ENCODE measurements at places on chromosomes 2 and 18.

- DNase-seq = no peak
These were observed 37.4 kb upstream of the SLC9A2 start for GRCh38 chr2:102581911-102582310.

DNA sequence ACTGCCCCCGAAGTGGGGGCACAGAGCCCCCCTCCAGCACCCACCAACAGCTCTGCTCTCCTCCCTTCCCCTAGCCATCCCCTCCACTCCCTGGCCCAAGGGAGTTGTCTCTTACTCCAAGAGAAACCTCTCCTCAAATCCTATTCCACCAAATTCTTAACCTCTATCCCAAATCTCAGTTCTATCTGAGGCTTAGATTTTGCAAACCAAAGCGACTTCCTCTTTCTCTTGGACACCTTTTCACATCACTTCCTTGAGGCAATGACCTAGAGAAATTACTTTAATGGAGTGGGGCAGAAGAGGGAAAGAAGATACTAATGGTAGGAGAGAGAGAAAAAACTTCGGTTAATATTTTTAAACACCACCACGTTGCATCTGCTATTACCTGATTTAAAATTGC, 167.2 kb downstream of the SS18 start:
- no peak for DNase-seq

- no peak for DNase-seq
These were observed 95.9 kb downstream of the CCDC141 start for GRCh38 chr2:178954049-178954448.

- no peak for DNase-seq
These were observed 3.4 kb downstream of the NCOA1 start for GRCh38 chr2:24494410-24494809.

DNA sequence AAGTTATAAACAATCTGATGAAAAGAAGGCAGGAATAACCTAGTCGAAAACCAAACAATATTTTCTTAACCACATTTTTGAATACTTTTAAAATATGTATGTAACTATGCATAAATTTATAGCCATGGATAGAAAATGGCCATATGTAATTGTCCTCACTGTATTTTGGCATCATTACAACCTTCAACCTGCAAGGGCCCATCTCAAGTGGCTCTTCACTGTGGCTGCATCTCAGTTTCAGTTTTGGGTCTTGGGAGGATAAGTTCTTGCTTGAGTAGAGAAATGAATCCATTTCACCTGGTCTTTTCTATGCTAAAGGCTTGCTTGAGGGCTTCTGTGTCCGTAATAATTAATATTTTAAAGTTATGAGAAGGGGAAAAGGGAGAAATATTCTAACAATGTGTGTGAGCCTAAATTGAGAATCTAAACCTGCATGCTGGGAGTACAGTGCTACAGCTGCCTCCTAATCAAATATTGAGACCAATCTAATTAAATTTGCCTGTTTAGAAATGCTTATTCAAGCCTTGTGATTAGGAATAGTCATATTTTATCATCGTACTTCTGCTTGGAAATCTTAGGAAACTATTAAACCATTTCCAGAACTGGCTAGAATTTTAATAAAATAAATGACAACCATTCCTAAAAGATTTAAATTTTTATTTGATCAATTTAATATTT, 92.5 kb downstream of the EML4 start:
- DNase-seq = no peak

DNA sequence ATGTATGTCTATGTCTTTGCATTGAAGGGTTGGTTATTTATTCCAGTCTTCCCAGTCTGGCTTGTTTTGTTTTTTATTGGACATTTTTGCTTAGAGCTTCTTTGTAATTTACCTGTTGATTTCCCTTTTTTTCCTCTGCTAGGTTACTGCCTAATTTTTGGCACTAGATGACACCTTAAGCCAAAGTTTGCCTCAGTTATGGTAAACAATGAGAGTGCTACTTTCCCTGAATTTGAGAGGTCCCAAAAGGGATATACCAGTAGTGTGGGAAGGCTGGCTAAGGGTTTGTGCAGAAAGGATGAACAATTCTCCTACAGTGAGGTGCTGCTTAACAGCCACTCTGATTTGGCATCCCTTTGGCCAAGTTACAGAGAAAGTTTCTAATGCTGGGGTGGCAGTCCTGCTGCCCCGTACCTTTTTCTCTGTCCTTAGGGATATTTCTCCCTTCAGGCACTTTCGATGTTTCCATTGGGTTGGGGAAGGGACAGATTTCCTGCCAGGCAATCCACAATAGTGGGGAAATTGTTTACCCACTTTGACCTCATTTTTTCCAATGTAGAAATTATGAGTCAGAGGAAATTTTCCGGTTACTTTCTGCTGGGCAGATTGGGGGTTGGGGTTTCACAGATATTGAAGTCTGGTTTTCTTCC, 354.9 kb downstream of the PTPRM start:
- DNase-seq = no peak

DNA sequence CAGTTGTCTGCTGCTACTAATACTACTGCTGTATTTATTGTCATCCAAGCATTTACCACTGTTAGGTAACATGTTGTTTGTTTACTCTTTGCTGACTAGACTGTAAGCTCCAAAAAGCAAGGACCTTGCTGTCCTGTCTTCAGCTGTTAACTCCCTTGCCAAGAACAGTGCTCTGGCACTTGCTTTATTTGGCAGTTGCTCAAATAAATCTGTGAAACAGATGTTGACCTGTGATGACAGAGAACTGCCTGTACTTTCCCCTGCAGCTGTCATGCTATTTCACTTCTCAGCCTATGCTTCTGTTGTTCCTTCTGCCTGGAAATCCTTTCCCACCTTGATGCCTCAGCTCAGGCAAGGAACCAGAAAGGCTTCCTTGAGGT, 181.2 kb downstream of the ATAD2B start:
- no peak for DNase-seq

DNA sequence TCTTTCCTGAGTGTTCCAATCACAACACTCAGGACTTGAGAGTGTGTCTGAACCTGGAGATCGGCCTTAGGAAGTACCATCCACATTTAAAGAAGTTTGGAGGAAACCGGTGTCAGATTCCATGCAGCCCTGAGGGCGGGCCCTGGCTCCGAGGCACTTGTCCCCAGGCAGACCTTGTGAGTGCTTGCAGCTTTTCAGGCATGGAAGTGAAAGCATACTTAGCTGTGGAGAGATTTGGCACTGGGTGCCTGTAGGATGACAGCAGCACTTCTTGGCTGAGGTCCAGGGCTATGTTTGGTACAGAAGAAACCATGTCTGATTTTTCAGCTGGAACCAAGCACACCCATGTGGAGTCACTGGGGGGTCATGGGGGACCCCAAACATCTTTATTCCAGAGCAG, 230.8 kb downstream of the SEPTIN10 start:
- no peak for DNase-seq

DNA sequence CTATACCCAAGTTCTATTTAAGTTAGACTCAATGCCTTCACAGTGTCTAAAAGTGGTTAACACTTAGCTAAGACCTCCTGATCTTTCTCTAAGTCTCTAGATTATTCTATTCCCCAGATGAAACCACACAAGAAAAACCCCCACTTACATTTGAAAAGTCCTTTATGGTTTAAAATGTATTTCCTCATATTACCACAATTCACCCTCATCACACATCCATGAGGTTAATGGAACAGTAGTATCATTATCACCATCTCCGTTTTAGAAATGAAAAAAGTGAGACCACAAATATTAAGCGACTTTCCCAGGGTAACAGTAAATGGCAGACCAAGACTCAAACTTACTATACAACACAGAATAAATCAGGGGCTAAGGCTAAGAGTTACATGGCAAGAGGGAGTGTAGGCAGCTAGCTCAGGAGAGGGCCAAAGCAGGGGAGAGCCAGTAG, 28.6 kb downstream of the EPG5 start:
- no peak for DNase-seq

DNA sequence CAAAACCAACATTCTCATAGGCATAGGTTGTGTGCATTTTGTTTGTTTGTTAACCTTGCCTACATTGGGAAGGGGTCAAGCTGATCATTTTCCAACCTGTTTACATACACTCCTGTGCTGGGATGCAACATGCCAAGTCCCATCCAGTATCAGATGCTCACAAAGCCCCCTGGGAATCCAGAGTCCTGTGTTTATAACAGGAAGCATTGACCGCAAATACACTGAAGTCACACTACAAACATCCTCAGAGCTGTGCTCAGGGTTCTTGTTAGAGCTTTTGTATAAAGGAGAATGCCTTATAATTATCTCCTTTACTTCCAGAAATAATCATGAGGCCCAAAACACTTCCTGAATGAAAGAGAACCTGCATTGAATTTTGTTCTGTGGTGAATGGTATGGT, 488.7 kb upstream of the TCF4 start:
- DNase-seq = no peak

GRCh38 chr2:156017341-156017885, 315.1 kb downstream of the NR4A2 start:
- DNase-seq = no peak

DNA sequence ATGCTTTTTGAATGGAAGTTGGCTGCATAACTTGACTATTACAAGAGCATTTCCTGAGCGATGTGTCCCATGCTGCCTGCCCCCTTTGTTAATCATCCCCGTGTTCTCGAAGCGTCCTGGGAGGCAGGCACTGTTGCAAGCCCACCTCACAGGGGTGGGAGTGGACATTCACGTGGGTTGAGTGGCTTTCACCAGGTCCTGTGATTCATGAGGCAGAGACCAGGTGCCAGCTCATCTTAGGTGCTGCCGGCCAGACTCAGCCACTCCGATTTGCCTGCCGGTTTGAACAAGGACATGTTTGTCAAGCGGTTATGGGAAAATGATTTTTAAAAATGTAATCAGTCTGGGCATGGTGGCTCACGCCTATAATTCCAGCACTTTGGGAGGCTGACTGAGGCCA, 112.5 kb downstream of the ZNF532 start:
- no peak for DNase-seq

DNA sequence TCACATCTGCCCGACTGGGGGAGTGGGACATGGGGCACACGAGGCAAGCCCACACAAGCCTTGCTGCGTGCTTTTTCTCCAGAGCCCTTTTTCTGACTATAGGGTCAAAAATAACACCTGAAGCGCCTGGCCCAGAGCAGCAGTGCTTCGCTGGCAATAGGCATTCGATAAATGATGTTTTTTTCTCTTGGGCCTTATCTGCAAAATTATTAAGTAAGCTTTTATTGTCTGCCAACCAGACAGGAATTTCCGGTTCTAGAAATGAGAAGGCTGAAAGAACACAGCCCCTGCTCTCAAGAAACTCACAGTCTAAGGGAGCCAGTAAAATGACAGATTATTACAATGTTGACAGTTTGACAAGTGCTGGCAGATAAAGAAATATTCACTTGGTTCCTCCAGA, 2.7 kb upstream of the TMBIM1 start:
- DNase-seq = no peak

DNA sequence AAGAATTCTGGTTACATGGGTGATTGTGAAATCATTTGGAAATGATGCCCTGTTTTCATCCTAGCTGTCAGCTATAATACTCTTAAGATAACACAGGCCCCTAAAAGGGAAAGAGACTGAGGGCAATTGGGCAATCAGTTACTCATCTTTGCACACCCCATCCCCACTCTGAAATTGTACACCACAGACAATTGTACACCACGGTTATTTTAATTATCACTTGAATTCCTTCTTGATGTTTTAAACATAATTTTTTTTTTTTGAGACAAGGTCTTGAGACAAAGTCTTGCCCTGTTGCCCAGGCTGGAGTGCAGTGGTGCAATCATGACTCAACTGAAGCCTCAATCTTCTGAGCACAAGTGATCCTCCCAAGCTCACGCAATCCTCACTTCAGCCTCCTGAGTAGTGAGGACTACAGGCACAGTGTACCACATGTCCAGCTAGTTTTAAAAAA, 862.4 kb upstream of the ACVR2A start:
- no peak for DNase-seq

DNA sequence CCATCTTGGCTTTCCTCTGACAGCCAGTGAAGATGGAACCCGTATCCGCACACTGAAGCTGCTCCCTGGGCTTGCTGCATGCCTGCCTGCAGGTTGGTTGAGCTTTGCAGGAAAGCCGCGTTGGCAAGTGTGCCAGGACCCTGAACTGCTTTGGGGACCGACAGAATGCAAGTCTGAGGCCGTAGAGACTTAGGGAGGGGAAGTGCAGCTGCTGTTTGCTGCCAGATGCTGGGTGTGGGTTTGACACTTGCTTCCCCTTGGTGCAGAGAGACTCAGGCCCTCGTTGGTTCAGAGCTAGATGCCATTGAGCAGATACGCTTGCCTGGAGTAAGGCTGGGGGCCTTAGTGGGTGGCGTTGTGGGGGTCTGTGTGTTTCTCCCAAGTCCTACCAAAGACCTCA, 13.1 kb upstream of the PHLPP1 start:
- no peak for DNase-seq

DNA sequence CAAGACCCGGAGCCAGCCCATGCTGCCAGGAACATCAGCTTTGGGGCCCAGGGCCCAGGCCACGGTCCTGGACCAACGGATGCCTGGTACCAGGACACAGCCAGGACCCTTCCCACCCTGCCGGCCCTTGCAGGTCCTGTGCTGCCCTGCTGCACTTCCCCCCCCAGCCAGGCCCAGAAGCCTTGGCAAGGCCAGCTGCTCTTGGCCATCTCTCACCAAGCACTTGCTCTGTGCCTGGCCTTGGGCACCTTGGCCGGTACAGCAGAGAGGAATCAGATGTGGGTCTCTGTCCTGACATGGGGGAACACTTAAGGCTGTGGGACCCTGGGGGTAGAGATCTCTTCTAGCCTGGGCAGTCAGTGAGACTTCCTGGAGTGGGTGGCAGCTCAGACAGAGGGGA, 28.9 kb downstream of the BIN1 start:
- no peak for DNase-seq

- DNase-seq = no peak
These were observed 185.3 kb upstream of the SIX2 start for GRCh38 chr2:45194596-45194995.

- DNase-seq = no peak
These were observed 166.0 kb downstream of the EHBP1 start for GRCh38 chr2:62871506-62871905.

Measured in stimulated activated CD4-positive, alpha-beta T cell treated with anti-CD3 and anti-CD28 coated beads, Interleukin-1b, Interleukin-23, amount 100 ng/mL, for 1 hour (primary cell).